ENCODE measurements at places on chromosomes 6 and 20.

DNA sequence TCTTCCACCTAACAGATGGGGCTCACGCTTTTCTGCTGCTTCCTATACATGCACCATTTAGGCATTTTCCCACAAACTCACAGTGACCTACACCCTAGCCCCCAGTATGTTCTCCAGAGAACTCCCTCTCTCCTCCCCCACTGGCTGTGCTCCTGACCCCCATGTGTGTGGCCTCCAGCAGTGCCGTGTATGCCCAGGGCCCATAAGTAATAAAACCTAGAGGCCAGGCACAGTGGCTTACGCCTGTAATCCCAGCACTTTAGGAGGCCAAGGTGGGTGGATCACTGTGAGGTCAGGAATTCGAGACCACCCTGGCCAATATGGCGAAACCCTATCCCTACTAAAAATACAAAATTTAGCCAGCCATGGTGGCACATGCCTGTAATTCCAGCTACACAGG, 54.7 kb upstream of the NXT1 start:
- no peak for DNase-seq

DNA sequence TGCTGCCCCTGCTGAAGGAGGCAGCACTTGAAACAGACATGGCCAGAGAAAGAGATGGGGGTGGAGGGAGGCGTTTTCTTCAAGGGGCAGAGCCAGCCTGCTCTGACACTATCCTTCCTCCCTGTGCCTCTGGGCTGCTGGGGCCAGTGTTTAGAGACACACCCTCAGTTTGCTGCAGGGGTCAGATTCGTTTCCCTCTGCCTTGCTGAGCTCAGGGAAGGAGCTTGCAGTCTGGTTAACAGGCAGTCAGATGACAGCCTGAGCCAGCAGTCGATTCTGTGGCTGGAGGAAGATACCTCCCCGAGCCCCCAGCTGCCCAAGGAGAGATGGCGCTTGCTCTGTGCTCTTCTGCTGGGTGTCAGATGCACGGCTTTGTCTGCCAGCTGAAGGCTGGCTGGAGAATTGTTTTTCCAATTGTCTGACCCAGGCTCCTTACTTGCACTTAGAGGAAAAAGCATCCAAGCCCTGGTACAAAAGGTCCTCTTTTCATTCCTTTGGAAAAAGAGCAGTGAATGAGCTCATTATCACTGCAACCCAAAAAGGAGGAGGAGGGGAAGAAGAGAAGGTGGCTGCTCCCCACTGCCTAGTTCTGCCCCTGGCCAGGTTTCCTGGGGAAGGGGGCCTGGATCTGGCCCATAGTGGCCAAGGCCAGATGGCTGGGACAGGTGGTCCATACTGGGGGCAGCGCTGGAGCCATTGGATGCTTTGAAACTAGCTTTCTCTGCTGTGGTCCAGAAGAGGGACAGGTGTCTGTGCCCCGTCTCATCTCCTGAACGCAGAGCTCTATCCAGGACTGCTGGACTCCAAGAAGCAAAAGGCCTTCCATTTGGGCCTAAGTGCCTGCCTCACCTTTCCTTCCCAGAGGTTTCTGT, 88.2 kb downstream of the TCP11 start:
- DNase-seq = no peak

DNA sequence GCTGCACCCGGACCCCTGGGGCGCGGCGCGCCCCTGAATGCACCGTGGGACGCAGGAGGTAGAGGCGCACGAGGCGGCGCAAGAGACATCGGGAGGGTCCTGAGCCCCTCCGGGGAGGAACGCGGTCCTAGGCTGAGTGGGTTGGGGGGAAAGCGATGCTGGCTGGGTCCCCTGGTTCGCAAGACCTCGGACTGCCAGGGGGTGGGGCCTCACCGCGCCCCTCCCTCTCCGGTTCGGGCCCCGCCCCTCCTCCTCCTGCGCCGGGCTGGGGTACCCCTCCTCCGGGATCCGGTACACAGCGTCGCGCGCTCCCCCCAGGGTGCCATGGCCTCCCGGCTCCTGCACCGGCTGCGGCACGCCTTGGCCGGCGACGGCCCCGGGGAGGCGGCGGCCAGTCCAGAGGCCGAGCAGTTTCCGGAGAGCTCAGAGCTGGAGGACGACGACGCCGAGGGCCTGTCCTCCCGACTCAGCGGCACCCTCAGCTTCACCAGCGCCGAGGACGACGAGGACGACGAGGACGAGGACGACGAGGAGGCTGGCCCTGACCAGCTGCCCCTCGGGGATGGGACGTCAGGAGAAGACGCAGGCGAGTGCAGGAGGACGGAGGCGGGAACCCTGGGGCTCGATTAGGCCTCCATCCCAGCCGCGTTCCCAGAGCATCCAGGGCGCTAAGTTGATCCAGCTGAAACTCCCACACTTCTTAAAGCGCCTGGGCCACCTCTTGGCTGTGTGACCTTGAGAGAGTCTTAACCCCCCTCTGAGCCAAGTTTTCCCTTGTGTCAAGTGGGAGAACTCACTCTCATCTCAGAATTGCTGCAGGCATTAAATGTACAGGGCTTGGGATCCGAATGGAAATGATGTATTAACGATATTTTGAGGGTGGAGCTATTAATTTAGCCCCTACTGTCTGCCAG, 541 bp downstream of the SNX21 start:
- DNase-seq = peak; percentile 24

GRCh38 chr6:166440106-166440505, 57.4 kb upstream of the MPC1 start:
- no peak for DNase-seq

DNA sequence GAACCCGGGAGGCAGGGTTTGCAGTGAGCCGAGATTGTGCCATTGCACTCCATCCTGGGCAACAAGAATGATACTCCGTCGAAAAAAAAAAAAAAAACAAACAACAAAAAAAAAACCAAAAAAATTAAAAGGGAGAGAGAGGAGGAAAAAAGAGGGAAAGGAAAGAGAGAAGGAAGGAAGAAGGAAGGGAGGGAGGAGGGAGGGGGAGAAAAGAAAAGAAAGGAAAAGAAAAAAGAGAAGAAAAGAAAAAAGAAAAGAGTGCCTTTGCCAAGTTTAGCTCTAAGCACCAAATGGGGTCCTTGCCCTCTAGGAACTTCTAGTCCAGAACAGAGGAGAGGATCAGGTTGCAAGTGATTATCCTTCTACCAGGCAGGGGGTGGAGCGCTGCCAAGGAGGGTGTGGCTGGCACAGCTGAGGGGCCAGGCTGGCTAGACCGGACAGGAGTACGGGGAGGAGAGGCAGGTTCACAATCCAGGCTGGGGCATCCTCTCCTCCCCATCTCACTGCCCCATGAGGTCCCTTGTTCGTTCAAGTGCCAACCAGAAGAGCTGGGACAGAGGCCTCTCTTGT, 19.1 kb downstream of the GNAS start:
- no peak for DNase-seq

- peak; percentile 32 for DNase-seq
Measured at GRCh38 chr20:667351-668034, 8.1 kb downstream of the SCRT2 start.

- no peak for DNase-seq
Measured at GRCh38 chr20:24912397-24913075, 36.5 kb upstream of the CST7 start.

- DNase-seq = no peak
Measured at GRCh38 chr6:30816791-30817739, 67.3 kb upstream of the DDR1 start.

- DNase-seq = no peak
Measured at GRCh38 chr6:149451376-149452036, 33.3 kb downstream of the ZC3H12D start.

DNA sequence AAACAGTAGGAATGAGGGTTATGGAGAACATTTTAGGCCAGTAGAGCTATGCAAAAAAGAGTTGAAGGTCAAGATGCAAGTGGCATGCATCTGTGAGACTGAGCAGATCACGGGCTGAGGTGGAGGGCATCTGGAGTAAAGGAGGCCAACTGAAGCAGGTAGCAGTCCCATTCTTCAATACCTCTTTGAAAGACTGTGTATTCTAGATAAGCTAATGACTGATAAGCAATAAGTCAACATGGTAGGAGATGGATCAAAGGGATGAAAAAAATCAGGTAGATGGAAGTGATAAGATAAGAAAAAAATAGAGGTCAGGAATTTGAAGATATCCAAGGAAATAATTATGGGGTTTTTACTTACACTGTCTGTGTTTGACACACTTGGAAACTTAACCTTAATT, 55.6 kb downstream of the ARMC2 start:
- no peak for DNase-seq

DNA sequence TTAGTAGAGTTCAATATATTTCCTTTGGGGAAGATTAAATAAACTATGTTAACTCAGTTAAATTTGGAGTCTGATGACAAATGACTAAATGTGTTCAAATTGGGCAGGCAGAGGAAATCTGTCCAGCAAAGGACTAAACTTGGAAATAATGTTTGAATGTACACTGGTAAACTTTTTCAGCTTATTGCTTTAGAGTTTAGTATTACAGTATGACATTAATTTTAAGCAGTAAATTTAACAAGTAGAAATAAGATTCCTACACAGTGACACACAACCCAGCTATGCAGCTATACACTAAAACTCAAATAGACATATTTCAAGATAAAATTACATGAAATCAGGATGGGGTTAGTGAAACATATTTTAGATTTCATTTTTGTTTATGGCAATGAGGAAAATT, 42.6 kb upstream of the HDGFL1 start:
- no peak for DNase-seq

GRCh38 chr6:79864421-79864820, 82.9 kb downstream of the ELOVL4 start:
- DNase-seq = no peak

DNA sequence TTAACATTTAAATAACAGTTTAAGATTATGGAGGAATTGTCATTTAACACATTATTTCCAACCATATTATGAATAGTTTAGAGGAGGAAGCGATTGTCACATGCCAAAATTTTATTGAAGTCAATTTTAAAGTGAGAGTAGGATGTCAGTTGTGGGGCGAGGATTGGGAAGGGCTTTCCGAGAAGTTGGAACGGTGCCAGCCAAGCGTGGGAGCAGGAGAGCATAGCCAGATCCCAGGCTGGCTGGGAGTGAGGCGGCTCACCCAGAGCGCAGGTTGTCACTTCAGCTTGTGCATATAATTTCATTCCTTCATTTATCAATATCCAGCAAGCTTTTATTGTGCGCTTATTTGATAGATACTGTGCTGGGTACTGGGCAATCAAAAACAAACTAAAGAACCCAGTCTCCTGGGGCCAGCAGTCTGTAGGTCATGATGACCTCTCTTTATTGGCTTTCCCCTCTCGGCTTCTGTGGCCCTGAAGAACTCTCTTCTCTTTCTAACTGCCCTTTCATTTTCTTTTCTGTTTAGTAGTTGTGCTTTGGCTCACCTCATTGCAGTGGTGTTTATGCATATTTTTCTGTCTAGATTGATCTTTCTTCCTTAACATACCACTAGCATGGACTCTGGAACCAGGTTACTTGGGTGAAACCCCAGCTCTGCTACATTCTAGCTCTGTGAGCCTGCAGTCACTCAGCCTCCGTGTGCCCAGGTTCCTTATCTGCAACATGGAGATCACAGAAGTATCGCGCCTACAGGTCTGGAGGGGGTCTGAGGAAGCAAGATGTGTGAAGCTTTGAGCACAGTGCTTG, 6.4 kb downstream of the CEP43 start:
- no peak for DNase-seq

DNA sequence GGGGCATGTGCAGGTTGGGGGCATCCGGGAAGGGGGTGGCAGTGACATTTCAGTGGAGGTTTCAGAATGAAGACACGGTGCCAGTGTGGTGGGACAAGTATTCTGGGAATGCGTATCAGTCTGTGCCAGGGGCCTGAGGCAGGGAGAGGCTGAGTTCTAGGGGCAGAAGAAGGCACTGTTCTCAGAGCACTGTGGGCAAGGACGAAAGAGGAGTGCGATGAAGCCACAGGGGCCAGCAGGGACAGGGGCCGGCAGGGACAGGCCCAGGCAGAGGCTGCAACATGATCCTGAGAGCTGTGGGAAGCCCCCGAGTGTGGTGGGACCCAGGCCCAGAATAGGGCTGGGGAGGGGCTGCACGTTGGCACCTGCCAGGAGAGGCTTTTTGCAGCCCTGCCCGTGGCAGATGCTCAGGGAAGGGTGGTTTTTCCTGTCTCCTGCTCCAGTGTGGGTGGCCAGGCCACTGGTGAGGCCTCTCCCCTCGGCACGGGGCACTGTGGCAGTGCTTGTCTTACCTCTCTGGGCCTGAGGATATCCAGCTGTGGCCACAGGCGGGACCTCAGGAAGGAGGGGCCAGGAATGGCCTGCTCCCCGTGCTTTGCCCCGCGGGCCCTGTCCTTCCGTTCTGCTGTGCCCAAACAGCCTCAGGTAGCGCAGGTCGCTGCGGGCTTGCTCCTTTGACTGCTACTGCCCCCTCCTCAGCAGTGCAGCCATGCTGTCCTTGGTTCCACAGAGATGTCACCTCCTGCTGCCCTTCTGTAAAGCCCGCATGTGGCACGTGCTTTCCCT, 10.0 kb downstream of the ENTPD6 start:
- no peak for DNase-seq

GRCh38 chr6:299104-299980, 7.1 kb downstream of the DUSP22 start:
- no peak for DNase-seq

GRCh38 chr6:15489261-15489962, 173.4 kb downstream of the DTNBP1 start:
- DNase-seq = no peak

- no peak for DNase-seq
Measured at GRCh38 chr20:8930726-8931125, 138.2 kb upstream of the PLCB4 start.

DNA sequence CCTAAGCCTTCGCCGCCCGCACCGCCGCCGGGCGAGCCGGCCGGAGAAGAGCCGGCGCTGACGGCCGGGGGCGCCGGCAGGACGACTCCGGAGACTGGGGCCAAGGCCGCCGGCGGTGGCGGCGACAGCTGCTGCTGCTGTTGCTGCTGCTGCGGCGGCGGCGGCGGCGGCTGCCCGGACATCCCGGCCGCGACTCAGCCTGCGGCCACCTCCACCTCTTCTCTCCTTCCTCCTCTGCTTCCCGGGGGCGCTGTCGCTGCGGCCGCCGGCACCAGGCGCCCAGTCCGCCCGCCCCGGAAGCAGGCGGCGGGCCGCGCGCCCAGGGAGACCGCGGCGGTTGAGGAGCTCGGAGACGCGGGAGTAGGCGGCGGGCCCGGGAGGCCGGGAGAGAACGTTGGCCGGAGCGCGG, 307 bp downstream of the RANBP9 start:
- DNase-seq = no peak

- no peak for DNase-seq
Measured at GRCh38 chr6:74734901-74735300, 471.0 kb downstream of the COL12A1 start.

DNA sequence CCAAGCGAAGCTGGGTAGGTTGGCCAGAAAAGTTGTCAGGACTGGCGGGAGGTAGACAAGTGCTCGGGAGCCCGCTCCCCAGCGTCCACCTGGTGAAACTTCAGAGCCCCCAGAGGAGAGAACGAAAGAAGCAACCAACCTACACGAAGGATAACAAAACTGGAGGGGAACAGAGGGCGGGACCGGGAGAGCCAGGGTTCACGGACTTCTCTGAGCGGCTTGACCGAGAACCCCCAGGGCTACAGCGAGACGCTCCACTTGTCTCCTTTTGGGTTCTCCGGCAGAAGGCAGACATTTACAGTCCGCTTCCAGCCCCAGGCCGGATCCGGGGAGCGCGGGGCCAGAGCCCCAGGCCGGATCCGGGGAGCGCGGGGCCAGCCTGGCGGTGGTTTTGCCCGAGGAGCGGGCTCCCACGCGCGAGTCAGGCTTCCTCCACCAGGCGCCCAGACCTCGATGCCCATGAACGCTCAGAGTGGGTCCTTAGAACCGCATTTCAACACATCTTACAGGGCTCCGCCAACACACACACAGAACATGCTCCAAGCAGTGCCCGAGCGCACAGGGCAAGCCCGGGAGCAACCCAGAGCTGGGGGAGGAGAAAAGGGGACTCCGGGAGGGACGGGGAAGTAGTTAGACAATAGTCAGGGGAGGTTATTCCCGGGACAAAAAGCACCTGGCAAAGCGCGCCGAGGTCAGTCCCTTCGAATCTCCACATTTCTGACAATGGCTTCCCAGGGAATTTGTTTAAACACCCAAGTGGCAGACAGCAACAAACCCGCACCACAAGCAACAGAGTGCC, 1.1 kb downstream of the PTPRK start:
- no peak for DNase-seq

All from activated T-cell treated with anti-CD3 and anti-CD28 coated beads for 24 hours (primary cell).